ENCODE measurements at places on chromosomes 1 and 21.

DNA sequence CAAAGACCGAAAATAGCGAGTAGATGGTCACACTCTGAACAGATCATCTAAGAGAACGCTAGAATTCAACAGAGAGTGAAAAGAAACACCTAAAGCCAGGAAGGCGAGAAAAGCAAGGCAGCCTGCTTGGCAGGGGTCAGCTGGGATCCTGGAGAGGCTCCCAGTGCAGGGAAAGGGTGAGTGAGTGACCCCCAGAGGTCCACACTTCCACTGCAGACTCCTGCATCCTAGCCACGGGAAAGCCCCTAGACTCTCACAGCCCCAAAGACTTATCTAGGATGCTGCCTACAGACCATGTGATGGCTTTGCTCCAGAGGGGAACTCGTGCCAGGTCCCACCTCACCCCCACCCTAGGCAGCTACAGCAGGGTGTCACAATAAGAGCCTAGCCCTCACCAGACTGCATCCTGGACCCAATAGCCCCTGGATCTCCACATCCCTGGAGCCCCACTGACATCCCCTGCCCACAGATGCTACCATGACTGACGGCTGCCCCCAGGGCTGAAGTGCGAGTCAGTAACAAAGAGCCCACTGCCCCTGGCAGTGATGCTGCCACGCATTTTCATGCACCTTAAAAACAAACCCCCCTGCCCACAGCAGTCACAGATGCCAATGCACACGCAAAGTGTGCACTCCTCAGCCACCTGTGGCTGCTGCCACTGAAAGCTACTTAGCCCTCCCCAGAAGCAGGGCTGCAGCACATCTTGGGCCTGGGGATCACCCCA is 62.2 kb downstream of the PSMG1 start:
- DNase-seq: no peak

DNA sequence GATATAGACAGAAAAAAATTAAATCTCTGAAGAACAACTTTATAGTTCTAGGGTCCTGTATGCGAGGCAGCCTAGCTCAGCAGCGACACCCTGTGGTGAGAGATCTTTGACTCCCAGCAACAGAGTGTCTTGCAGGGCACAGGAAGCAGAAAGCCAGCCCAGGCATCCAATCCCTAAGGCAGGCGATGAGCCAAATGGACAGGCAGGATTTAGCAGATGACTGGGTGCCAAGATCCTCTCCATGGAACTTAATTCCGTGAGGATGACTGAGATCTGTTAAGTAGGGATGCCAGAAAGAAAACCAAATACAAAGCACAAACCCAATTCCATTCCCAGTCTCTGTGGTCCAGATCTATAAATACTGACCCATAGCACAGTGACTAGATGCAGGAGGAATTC is 38.8 kb downstream of the HLCS start:
- peak; percentile 48 for DNase-seq

- DNase-seq: no peak
Observed at GRCh38 chr1:107925565-107925964, 39.4 kb downstream of the VAV3 start.

DNA sequence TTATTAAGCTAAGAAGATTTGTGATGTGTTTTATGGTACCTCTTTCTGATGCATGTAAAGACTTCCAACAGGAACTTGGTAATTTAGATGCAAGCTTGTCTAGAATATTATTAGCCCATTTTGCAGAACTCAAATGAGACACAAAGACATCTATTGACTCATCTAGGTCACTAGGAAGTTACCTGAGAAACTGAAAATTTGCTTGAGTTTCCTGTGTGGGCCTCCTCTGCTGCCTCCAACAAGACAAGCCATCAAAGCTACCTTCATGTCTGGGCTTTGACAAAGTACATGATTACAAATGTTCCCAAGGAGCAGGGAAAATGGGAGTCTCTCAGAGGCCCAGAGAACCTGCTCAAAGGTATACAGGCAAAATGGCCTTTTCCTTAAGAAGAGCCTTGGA is 5.6 kb downstream of the RUNX1 start:
- no peak for DNase-seq

DNA sequence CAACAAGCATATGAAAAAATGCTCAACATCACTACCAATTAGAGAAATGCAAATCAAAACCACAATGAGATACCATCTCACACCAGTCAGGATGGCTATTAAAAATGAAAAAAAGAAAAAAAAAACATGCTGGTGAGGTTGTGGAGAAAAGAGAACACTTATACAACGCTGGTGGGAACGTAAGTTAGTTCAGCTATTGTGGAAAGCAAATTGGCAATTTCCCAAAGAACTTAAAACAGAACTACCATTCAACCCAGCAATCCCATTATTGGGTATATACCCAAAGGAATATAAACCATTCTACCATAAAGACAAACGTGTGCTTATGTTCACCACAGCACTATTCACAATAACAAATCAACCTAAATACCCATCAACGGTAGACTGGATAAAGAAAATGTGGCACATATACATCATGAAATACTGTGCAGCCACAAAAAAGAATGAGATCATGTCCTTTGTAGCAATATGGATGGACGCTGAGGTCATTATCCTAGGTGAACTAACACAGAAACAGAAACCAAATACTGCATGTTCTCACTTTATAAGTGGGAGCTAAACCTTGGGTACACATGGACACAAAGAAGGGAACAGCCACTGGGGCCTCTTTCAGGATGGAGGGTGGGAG is 49.5 kb downstream of the LYST start:
- no peak for DNase-seq

GRCh38 chr1:84758968-84759491 is 68.8 kb upstream of the SSX2IP start:
- DNase-seq: no peak

DNA sequence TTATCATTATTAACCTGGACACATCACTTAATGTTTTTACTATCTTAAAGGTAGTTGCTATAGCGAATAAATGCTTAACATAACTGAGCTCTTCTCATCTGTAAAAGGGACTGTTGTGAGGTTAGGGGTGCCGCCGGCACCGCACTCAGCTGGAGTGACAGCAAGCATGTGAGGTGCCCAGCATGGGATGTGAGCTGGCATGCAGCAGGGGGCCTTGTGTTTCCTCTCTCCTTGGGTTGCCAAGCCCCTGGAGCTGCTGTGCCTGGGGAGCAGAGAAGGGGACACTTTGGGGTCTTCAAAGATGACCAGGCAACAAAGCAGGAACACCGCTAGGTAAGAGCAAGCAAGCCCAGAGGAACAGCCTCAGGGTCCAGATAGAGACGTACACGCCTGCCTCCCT is 2.1 kb upstream of the ZC3H12A start:
- DNase-seq: no peak

- no peak for DNase-seq
Observed at GRCh38 chr1:167795810-167796740, 74.3 kb downstream of the MPZL1 start.

- peak; percentile 2 for DNase-seq
Observed at GRCh38 chr1:223363856-223364684, at the start of gene SUSD4. Gene SUSD4 (minus strand): TSS chr1:223364176. CDS start chr1:223363425, 751 bp downstream.

DNA sequence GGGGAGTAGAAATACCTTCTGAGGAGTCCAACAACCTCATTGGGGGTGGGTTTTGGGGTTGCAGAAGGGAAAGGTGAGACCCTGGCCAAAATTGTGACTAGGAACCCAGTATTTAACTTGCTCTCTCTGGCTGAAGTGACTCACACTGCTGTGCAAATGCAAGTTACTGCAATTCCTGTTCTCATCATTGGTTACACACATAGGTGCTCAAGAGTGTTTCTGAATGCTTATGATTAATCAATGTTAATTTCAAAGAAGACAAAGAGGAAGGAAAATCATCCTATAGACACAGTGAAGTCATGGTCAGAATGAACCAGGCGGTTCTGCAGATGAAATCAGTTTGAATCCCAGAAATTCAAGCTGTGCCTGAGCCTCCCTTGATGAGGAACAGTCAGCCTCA is 3.1 kb downstream of the ASCL5 start:
- DNase-seq: no peak

DNA sequence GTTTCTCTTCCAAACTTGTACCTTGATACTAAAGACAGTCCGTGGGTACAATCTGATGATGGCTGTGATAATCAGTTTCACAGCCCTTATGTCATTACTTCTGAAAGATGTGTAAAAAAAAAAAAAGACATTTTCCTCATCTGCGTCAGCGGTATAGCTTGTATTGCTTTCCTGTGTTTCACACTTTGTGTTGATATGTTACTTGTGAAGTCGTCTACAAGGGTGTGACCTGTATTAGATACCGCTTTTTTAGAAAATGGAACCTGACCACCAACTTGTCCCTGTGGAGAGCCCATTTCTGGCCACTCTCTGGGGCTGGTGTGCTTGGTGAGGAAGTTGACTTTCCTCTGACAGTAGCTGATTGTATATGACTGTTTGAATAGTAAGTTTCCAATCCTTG is 50.5 kb downstream of the PEX14 start:
- no peak for DNase-seq

DNA sequence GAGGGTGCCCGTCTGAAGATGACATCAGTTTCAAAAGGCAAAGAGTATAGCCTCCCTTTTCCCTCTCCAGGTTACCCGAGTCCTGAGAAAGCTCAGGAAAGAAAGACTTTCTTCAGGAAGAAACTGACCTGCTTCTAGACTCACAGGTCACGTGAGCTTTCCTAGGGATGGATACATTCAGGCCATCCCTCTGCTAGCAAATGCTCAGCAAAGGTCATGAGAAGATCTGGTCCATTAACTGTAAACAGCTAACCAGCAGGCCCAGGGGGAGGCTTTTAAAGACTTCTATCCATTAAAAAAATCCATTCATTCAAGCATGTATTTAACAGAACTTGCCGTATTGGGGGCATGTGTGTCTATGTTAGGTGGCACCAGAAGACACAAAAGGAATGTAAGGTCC is 605.5 kb downstream of the KIF26B start:
- DNase-seq: no peak

- DNase-seq: no peak
Observed at GRCh38 chr21:43271452-43272020, 102.7 kb downstream of the CRYAA start.

DNA sequence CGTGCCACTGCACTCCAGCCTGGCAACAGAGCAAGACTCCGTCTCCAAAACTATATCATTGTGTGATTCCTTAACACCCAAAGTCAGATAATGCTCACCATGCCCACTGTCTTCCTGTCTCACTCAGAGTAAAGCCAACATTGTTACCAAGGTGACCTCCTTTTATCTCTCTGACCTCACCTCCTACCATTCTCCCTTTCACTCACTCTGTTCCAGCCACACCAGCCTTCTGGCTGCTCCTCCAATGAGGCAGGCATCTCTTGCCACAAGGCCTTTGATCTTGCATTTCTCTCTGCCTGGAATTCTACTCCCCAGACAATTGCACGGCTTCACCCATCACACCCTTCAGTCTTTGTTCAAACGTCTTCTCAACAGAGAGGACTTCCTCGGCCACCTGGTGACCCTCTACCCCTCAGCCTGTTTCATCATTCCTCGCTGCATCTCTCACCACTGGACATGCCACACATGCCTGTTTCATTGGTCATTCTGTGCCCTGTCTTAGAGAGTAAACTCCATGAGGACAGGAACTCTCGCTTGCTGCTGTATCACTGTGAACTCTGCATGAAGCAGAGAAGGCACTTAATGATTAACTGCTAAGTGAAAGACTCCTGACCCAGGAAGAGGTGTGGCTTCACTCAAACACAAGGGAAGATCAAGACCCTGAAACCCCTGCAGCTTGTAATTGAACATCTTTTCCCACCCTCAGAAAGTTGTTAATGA is 67.1 kb upstream of the CAPZB start:
- DNase-seq: no peak

DNA sequence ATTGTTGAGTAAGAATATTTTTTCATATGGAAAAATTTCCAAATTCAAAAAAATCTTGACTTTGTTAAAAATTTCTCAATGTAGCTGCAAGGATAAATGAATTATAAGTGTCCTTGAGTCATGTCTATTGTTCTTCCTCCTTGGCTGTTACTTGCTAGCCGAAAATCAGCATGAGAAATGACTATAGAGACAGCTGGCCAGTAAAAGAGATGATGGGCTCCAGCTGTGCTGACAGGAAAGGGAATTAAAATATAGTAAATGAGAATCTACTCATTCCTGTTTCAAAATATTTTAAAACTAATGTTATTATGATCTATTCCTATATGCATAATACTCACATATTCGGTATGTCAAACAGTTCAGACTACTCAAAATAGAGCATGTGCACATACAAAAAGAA is 1292.6 kb downstream of the BRINP3 start:
- no peak for DNase-seq

- DNase-seq: peak; percentile 72
Observed at GRCh38 chr1:153977250-153978240, at the start of gene JTB. Gene JTB (minus strand): TSS chr1:153977674. CDS start chr1:153977252, 422 bp downstream.

DNA sequence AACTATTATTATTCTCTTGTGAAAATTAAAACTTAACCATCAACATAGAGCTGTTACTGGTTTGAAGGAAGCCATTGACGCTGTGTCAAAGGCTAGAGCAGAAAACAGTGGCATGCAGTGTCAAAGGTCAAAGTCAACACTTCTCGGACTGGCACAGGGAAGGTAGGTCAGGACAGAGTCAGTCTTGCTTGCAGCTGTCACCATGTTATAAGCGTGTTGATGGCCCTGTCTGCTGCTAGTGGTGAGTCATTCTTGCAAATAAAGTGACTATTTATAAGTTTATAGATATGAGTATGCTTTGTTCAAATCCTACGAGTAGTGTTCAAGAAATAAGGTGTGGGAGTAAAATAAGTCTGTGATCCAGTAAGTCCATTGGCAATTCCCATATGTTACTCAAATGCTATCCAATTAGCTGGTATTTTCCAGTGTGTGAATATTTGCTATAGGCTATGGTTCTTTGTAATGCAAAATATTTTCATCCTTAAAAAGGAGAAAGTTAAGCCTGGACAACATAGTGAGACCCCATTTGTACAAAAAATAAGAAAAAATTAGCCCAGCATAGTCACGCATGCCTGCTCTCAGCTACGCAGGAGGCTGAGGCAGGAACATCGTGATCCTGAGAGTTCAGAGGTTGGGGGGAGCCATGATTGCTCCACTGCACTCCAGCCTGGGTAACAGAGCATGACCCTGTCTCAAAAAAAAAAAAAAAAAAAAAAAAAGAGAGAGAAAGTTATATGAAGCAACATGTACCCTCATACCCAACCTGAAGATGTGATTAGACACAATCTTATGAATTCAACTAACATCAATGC is 26.3 kb upstream of the TINAGL1 start:
- DNase-seq: no peak

DNA sequence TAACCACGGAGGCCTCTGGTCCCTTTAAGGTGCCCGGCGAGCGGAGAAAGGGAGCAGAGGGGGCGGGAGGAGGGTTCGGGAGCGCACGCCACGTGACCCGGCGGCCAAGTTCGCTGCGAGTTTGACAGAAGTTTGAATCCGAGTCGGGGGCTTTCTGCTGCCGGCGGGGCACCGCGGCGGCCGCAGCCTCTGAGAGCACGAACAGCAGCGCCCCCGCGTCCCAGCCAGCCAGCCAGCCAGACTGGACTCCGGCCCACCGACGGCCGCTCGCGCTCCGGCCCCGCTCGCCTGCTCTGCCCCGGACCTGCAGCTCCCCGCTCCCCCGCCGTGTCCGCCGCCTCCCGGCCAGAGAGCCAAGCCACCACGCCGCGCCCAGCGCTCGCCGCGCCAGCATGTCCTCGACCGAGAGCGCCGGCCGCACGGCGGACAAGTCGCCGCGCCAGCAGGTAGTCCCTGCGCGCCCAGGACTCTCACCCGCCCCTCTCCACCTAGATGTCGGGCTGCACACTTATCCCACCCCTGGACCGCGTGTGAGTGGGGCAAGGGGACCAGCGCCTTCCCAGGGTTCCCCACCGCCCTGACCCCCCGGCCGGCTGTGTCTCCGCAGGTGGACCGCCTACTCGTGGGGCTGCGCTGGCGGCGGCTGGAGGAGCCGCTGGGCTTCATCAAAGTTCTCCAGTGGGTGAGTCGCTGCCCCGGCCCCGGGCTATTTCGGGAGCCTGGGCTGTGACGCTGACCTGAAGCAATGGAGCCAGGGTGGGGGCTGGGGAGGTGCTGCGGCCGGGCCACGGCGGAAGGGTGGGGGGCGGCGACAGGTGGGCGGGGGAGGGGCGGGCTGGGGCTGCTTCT is at the start of gene SYPL2:
Gene SYPL2 (plus strand): TSS at position 95 of the 849 bp plus-strand sequence. CDS start 298 bp downstream, at position 393.
- DNase-seq: no peak
